Activated CD4-positive, alpha-beta T cell treated with anti-CD3 and anti-CD28 coated beads, Interleukin-2, amount 10 ng/mL, durations not matched to agents 7 days and 5 days (primary cell): ENCODE measurements at places on chromosomes 3 and 15.

DNA sequence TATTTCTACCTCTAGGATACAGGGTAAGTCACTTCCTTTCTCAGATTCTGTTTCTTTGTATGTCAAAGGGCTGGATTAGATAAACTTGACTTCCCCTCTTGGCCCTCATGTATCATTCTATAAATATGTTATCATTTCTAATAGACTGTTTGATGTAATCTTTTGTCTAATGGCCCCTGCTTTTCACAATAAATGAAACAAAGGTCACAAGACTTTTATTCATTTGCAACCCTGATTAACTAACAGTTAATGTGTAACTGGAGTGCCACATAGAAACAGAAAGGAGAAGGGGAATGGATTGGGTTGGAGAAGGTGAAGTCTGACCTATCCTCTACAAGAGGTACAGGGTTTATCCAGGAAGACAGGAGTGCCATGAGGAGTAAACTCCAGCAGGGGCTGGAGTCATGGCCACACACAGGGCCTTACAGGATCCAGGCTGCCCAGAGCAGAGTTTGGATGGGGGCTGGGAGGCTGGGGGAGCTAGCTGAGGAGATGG, 8.0 kb upstream of the B3GNT5 start:
- DNase-seq, result no peak

DNA sequence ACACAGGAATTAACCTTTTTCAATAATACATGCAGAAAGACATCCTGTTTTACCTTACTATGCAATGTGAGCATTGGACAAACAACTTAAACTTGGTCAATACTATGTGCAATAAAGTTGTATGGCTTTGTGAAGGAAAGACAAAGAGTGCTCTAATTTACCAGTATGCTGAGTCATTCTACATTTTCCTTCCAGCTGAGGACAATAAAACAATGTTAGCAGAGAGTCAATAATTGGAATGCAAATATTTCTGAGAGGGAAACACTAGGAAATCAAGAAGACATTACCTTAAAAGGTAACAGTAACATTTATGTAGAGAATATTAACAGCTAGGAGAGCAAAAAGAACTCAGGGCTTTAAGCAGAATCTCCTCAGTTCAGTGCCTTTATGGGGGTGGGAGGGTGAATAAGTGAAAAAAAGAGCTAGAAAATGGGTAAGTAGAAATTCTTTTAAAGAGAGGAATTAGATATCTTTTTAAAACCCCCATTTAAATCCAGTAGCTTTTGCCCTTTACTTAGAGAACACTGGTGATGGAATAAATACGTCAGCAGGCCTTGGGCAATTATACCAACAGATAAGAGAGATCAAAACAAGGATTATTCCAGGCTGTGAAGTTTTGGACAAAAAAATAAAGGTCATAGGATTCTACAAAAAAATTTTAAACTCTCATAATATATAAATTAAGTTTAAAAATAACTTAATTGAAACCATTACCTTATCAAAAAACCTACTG, 11.6 kb upstream of the HGD start:
- DNase-seq, result no peak

DNA sequence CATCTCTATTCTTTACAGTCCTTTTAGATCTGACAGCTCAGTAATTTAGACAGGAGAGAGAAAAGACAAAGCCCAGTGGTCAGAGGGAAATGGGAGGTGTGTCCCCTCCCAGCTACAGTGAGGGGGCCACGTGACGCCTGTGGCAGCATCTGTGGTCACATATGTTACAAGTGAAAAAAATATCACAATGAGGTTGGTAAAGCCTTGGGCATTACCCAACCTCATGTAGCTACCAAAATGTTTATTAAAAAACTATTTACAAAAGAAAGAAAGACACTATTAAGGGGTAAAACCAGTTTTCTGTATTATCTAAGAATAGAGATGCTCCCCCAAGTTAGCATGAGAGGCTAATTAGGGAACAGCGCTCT, 42.9 kb upstream of the PLCL2 start:
- DNase-seq, result peak; percentile 69

- no peak for DNase-seq
Measured at GRCh38 chr15:52783929-52784798, 6.0 kb downstream of the ONECUT1 start.

DNA sequence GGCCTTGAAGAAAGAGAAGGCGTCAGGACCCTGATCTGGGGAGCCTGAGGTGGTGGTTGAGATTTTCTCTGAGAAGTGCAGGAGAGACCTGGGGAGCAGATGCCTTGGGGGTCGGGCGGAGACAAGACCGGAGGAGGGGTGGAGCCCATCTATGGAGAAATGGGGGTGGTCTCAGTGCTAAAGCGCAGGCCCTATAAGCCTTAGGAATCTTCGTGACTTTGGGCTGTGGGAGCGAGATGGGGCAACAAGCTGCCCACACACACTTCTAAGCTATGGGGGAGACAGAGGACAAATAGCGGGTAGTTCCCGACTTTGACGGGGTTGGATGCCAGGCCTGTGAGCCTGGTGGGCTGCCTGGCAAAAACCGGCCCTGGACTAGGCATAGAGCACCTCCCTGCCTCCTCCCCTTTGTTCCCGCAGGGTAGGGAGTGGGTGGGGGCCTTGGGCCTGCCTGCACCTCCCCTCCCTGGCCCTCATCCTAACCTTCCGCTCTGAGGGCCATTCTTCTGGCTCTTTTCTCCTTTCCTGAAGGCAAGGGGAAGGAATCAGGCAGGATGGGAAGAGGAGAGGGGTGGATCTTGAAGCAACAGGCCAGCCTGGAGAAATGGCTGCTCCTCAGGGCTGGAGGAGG, 880 bp downstream of the NISCH start:
- no peak for DNase-seq

- DNase-seq, result no peak
Measured at GRCh38 chr15:72338617-72339321, 18.8 kb upstream of the CELF6 start.

DNA sequence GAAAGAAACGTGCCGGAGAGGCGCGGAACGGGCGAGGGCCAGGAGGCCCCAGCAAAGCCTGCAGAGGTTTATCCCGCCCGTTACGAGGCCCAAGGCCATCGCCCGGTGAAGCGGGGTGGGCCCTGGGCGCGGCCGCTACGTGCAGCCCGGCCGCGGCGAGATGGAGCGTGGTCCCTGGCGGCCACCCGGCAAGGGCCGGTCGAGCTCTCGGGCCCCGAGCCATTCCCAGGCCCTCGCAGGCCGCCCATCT, 1.1 kb downstream of the PKM start:
- DNase-seq, result no peak

GRCh38 chr3:58326267-58326900, 6.3 kb upstream of the PXK start:
- DNase-seq, result no peak

DNA sequence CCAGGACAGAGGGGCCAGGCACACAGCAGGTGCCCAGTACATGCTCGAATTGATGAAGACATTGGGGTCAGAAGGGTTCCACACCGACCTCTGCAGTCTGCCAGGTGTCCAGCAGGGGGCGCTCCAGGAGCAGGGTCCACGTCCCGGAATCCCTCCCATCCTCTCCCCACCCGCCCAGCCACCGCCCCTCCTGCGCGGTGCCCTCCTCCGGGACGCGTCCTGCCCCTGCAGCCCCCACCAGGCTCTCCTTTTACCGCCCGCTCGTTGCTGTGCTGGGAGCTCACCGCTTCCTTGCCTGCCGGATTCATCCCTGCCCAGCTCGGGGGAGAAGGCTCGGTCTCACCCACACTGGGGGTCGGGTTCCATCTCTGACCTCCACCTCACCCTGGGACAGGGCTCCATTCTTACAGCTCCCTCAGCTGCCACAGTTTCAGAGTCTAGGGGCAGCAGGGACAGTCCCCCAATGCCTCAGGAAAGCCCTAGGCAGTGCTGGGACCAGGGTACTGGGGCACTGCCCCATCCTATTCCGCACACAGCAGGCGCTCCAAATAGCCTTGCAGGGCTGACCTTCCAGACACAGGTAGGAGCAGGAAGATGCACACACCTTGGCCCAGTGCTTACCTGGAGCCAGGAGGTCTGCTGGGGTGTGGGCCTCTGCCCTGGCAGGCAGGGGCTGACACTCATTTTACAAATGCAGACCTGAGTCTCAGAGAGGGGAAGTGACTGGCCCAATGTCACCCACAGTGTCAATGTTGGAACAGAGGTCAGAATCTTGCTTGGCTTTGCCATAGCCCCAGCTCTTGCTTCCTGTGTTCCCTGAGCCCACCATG, 31.0 kb downstream of the GRIP2 start:
- DNase-seq, result peak; percentile 70

DNA sequence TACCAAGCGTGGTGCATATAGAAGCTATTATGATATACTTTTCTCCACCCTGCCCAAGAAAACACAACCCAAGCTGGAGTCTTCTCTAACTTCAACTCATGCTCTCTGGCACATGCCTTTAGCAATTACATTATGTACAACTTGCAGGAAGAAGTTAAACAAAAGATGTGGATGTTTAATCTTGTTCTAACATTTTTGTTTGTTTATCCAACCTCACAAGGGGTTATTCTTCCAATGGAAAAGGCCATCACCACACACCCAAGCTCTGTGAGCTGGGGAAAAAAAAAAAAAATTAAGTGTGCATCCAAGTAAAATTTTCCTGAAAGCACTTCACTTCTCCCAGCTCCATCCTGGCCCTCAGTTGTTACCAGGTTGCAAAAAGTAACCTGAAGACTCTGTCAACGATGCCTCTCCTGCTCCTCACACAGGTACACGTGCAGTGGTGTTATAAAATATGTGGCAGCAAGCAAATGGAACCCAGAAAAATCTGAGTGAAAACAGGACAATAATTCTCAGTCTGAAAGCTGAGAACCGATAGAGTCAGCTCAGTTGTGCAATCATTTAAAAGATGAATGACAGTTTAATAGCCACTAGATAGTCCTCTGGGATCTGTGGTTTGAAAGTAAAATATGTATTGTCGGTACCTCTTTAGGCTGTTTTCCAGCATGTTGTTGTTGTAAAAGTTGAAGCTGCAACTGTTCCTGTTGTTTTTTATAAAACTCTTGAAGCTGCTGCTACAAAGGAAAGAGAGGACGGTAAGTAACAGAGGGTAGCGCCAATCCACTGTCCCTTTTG, 531.4 kb downstream of the FOXP1 start:
- DNase-seq, result no peak

GRCh38 chr3:129697229-129697969, 90.9 kb upstream of the PLXND1 start:
- DNase-seq, result no peak

DNA sequence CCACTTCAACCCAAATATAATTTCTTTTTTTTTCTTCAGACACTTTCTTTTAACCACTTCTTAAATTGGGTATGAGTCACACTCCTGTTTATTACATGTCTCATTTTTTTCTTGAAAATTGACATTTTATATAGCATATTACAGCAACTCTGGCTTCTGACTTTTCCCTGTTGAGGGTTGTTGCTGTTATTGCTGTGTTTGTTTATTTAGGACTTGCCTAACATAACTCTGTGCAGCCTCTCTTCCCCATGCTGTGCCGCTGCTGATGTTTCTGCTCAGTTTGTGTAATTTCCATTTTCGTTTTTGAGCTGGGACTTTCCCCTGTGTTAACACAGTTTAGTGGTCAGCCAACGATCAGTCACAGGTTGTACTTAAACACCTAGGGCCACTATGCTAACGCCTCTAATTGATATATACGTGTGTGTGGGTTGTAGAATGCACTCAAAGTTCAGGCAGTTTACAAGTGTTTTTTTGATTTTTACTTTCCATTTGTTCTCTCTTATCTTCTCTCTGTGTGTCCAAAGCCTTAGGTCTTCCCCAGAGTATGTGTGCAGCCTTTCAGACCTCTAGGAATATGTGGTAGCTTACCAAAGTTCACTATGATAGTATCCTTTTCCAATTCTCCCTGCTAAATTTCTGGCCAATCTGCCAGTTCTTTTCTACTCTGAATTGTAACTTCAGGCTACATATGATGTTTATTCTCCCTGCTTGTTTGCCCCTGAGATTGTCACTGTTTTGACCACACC, 337.2 kb downstream of the ZBTB20 start:
- no peak for DNase-seq

DNA sequence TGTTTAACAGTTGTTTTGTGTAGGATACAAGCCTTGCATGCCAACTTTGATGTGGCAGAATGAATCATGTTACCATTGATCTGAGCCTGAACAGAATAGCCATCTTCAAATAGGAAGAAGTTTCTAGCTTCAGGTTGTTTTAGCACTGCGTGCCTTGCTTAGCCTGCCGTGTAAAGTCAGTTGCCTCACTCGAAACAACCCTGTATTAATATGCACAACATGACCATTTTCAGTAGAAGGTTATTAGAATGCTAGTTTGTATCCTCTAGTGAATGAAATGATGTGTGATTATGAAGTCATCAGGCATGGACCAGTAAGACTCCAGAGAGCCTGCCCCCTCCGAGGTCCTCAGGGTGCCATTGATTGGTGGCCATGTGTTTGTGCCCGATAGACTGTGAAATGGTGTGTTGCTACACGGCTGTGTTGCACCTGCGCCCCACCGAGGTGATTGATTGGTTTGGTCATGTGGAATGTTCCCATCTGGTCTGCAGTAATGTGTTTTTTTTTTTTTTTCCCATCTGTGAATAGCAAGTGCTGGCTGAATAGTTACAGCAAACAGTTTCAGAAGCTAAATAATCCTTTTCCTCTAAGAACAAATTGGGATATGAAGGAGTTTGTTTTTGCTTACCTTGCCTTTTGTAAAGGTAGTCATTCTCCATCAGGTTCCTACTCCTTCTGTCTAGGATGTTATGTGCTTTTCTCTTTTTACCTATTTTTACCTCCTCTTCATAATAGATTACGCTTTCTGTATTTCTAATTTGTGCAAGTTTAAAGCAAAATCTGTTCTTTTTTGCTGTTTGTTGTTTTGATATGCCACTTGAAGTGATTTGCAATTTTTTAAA, 214.9 kb downstream of the TCF12 start:
- DNase-seq, result peak; percentile 17

- no peak for DNase-seq
Measured at GRCh38 chr3:11808231-11808630, 38.5 kb downstream of the TAMM41 start.

DNA sequence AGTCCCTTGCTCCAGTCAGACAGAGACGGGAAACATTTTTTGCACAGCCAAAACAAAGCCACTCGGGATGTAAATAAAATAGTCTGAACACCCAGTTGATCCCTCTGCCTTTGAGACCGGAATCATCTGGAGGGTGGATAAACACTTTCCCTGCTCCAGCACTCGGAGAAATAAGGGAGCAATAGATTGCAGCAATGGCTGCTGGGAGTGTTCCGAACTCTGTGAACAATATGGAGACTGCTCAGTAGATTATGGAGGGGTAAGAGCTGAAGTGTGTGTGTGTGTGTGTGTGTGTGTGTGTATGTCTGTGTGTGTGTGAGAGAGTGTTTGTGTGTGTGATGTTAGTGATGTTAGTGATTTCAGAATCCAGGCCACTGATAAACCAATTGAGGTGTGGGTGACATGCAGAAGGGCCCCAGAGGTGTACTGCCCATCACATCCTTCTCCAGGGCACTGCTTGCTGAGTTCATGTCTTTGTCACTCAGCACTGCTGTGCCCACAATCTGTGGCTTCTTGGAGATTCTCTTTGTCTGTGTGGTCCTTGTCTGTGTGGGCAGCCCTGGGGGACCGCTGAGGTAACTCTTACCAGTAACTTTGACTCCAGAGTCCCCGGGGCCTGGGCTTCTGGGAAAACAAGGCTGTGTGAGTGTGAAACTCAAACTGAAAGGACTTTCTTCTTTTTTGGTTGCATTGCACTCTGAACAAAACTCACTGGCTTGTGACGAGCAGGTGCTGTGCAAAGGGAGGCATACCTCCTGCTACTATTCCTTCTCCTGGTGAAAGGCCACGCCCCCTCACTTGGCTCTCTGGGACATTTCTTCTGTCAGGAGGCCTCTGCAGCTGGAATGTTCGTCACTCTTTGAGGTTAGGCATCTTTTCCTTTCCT, 23.0 kb downstream of the CRYGS start:
- no peak for DNase-seq
